ENCODE measurements at places on chromosomes 11 and 22.
A peak's percentile ranks its signal among the peaks of the same experiment; 100 is the strongest.

DNA sequence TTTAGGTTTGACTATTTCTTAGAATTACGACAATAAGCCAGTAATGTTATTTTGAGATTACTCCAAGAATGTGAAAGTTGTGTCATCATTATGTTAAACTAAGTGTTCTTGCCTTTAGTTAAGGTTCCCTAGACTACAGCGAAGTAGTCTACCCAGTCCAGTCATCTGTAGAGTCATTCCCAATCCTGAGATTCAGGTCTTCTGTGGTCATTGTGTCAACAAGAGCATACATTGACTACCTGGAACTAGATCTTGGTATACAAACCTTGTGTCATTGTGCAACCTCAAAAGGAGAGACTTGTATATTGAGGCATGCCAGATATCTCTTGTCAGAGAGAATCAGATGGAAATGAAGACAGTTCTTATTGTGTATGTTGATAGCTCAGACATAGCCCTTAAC is 115.9 kb downstream of the ATM start:
- H3K27ac ChIP-seq = peak overlapping the region; percentile 7
- H3K4me3 ChIP-seq = no peak overlapping the region
- H3K4me1 ChIP-seq = no peaks in the 10 kb centered on the region
- peaks cover 64% of the 10 kb centered on the region for H3K36me3 ChIP-seq
- DNase-seq = no peak

DNA sequence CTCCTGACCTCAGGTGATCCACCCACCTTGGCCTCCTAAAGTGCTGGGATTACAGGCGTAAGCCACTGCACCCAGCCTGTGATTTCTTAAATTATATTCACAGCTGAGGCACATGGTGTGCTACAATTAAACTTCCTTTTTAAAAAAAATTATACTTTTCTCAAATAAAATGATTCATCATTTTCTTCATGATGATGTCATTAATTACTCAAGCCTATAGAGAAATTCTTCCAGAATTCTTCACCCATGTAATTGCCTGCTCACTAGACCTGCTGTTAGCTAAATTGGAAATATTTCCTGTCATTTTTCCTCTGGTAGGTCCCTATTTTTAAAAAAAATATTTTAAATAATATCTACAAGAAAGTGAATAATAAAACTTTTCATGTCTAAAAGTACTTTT is 440.0 kb upstream of the ANO3 start:
- H3K27ac ChIP-seq = no peak overlapping the region
- no peaks in the 10 kb centered on the region for H3K4me1 ChIP-seq
- no peak overlapping the region for H3K4me3 ChIP-seq
- no peaks in the 10 kb centered on the region for H3K27me3 ChIP-seq

GRCh38 chr11:108733479-108734116 is 68.7 kb downstream of the DDX10 start:
- peak; percentile 23 for DNase-seq
- no peaks in the 10 kb centered on the region for H3K27me3 ChIP-seq
- no peak overlapping the region for H3K4me3 ChIP-seq
- no peak overlapping the region for H3K27ac ChIP-seq

GRCh38 chr11:96278039-96278897 is 64.7 kb downstream of the MAML2 start:
- H3K27ac ChIP-seq = peak overlapping the region; percentile 30
- no peak overlapping the region for H3K4me3 ChIP-seq
- no peaks in the 10 kb centered on the region for H3K27me3 ChIP-seq
- no peak for DNase-seq
- peaks cover 13% of the 10 kb centered on the region for H3K36me3 ChIP-seq

GRCh38 chr11:4798427-4799183 is 5.6 kb downstream of the OR52R1 start:
- H3K4me3 ChIP-seq = no peak overlapping the region
- H3K36me3 ChIP-seq = no peaks in the 10 kb centered on the region
- H3K27ac ChIP-seq = no peak overlapping the region
- DNase-seq = no peak
- no peaks in the 10 kb centered on the region for H3K4me1 ChIP-seq
- no peaks in the 10 kb centered on the region for H3K27me3 ChIP-seq

GRCh38 chr11:27477831-27478230 is 5.2 kb upstream of the LGR4 start:
- no peak for DNase-seq
- H3K36me3 ChIP-seq = no peaks in the 10 kb centered on the region
- no peak overlapping the region for H3K4me3 ChIP-seq
- no peak overlapping the region for H3K27ac ChIP-seq

DNA sequence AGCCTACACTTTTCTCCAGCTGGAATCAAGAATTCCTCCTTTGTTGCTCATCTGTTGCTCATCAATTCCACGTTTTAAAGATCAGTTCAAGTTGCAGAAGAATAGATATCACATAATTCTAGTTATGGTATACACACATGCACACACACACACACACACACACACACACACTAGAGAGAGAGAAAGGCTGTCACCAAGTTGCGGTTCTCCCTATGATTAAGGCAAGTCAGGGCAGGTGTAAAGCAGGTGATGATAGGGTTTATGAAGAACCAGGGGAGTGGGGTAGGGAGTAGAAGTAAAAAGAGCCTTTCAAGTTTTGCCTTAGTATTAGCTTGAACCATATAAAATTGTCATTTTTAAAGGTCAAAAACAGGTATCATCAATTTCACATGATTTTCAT is 31.7 kb upstream of the TMPRSS4 start:
- H3K4me1 ChIP-seq = peaks cover 68% of the 10 kb centered on the region
- DNase-seq = no peak
- no peaks in the 10 kb centered on the region for H3K27me3 ChIP-seq
- H3K4me3 ChIP-seq = no peak overlapping the region

DNA sequence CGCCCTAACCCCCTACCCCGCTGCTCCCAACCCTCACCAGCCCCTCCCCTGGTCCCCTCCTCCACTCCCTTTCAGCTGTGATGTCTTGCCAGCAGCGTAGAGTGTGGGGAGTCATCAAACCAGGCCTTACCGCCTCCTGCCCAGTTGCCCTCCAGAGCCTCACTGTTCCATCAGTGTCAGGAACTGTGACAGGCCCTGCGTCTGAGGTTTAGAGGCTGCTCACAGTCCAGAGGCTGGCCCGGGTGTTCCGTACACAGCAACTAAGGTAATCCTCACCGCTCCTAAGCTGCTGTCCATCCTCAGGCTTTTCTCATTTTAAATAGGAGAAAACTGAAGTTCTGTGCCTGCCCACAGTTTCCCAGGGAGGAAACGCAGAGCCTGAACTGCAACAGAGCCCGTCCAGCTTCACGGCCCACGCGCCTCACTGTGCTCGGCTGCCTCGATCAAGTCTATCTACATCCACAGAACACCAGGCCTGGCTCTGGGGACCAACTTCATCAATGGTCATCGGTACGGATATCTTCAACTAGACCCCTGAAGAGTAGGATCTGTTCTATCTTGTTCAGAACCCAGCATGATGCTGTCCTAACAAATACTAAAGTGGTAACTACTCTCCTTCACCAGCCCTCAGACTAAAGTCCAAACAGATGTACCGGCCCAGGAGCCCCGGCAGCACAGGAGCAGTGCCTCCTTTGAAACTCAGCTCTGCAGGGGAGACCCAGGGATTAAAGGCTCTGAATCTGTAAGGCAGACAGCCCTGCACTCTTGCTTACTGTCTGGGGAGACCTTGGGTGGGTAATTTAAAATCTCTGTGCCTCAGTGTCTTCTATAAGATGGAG is 10.3 kb downstream of the VPS37C start:
- H3K27me3 ChIP-seq = no peaks in the 10 kb centered on the region
- H3K4me3 ChIP-seq = no peak overlapping the region
- H3K36me3 ChIP-seq = peaks cover 7% of the 10 kb centered on the region
- DNase-seq = no peak
- peaks cover 5% of the 10 kb centered on the region for H3K4me1 ChIP-seq

Data from CD4-positive, alpha-beta T cell (primary cell).